ENCODE measurements at places on chromosomes 11 and 22.

- ATAC-seq, result no peak
These were observed 29.3 kb downstream of the LMO1 start for GRCh38 chr11:8234425-8234821.

DNA sequence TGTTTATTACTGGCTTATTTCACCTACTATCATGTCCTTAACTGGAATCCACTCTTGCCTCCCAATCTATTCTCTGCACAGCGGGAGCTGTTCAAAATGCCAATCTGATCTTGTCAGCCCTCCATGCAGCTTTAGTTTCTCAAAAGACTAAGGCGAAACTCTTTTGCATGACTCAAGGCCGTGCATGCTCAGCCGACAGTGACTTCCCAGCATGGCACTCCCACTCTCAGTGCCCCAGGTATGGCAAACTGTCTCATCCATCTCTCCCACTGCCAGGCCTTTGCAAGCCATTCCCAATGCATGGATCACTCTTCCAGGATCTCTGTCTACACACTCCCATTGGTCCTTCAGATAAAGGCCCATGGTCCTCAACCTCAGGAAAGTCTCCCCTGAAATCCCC is 245.9 kb downstream of the LARGE1 start:
- ATAC-seq, result no peak

DNA sequence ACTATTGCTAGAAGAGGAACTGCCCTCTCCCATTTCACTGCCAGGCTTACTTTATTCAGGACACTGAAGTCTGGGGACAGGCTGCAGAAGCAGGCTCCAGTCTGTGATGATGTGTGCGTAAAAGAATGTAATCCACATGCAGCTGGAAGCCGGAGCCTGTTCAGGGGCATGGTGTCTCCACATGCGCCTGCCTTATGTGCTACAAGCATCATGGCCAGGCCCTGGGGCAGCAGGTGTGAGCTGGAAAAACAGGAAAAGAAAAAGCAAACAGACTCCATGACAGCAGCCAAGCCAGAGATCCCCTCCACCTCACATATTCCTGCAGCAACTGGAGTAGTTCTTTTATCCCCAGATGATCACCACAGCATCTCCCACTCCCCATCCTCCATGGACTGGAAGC is 33.4 kb downstream of the ARFGAP2 start:
- ATAC-seq, result no peak

DNA sequence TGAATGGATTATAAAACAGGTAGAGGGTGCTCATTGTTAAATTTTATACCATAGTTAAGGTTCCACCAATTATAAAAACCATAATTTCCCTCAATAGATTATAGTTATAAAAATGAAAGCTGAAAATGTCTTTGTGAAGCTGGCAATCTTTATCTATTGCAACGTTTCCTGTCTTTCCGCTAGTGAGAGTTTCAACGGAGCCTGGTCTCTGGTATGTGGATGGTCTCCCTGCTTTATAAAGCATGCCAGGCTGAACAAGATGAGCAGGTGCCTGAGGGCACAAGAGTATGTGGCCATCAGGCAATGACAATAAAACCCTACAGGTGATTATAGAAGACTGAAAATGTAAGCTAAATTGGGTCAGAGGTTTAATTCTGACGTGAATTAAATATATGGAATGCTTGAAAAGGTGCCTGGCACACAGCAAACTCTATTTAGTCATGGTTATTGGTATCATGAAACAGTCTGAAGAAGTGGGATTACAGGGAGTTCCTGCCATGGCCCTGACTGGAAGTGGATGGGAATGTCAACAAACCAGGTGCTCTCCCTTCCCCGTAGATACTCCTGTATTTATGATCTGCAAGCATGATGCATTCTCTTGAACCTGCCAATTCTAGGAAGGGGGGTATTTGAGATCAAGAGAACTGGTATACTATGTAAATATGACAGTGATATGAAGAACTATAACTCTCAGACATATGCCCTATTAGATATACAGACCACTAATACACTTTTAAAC is 115.7 kb downstream of the ENTHD1 start:
- ATAC-seq, result no peak

DNA sequence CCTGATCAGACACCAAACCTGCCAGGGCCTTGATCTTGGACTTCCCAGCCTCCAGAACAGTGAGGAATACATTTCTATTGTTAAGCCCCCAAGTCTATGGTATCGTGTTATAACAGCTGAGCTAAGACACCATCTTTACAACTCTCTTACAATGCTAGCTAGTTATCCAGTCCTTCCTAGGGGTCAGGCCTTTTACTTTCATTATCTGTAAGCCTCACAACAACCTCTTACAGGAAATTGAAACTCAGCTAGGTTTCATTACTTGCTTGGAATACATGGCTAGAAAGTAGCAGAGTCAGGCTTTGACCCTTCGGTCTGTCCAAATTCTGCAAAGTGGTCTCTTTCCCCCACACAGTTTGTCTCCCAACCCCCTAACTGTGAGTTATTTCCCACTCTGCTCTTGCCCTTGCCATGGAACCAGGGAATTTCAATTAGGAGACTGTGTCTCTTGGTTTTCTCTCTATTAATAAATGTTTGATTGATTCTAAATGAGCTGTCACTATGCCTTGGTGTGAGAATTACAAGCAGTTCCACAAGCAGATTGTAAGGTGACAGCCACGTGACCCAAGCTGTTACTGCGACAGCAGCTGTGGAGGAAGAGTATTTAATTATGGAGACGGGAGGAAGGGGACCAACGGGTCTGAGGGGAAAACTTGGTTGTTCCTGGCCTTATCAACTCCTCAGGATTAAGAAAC is 38.4 kb upstream of the CLMP start:
- ATAC-seq, result no peak

DNA sequence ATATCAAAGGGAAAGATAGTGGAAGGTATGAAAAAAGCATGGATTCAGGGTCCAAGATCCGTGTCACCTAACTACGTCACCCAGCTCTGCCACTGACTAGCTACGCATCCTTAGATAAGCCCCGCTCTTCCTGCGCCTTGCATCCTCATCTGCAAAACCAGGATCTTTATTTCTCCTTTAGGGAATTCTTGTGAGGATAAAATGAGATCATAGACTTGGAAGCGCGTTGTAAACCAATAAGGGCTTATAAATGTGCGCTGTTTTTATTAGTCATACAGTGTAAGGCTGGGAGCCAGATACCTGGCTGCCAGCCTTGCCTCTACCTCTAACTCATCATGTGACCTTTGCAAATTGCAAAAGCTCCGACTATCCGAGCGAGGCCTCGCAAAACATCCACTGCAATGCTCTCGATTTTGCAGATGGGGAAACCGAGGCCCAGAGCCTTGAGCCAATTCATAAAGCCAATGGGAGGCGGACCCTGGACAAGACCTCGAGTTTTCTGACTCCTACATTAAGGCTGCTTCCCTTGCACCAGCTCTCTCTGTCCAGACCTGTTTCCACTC is 753 bp downstream of the PRPF19 start:
- no peak for ATAC-seq

GRCh38 chr11:106262852-106263251 is 185.4 kb downstream of the AASDHPPT start:
- no peak for ATAC-seq

- no peak for ATAC-seq
These were observed 23.6 kb upstream of the ME3 start for GRCh38 chr11:86696004-86696403.

GRCh38 chr11:84358034-84358433 is 1071.9 kb upstream of the CCDC90B start:
- no peak for ATAC-seq

DNA sequence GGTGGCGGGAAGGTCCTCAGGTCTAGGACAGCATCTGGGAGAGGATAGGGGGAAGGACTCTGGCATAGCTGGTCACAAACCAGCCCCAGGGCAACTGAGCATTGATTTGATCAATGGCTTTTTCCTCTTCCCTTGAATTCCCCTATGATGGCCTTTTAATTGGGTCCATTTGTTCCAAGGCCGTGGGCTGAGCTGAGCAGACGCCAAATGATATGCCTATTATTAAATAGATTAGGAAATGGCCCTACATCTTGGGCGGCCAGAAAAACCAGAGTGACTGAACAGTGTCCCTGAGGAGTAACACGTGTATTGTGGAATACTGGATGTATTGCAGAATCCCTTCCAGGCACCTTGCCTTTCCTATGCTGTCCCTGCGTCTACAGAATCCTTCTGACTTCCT is 26.7 kb upstream of the P2RY6 start:
- ATAC-seq, result no peak

GRCh38 chr22:30668386-30668710 is 673 bp upstream of the DUSP18 start:
- ATAC-seq, result no peak

DNA sequence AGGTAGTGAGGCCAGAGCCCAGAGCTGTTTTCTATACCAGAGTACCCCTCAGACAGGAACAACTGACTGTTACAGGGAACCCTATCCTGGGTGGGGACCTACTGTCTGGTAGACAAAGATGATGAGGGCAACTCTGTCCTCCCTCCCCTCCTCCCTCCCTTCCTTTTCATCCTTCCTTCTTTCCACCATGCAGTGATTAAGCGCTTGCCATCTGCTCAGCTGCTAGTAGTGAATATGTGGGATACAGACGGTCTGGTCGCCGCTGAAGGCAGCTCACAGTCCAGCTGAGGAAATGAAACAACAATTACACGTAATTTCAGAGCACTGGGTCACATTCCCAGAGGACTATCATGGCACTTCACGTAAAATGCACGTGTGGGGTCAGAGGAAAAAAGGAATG is 597.1 kb downstream of the BUD13 start:
- ATAC-seq, result no peak

DNA sequence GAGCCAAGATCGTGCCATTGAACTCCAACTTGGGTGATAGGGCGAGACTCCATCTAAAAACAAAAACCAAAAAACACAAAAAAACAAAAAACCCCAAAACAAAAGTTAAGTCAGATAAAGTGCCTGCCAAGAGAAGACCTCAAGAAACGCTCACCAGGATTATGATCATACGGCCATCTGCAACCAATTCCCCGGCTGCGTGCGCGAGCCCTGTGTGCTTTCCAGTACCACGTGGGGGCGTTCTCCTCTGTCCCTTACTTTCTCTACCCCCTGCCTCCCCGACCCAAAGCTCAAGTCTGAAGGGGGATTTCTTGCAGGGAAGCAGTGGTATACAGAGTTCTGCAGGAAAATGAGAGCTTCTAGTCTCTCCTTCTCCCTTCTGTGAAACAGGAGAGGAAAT is 10.5 kb upstream of the RPS19BP1 start:
- ATAC-seq, result no peak

- ATAC-seq, result peak; percentile 63
These were observed 72.1 kb upstream of the BMAL1 start for GRCh38 chr11:13205486-13205885.

DNA sequence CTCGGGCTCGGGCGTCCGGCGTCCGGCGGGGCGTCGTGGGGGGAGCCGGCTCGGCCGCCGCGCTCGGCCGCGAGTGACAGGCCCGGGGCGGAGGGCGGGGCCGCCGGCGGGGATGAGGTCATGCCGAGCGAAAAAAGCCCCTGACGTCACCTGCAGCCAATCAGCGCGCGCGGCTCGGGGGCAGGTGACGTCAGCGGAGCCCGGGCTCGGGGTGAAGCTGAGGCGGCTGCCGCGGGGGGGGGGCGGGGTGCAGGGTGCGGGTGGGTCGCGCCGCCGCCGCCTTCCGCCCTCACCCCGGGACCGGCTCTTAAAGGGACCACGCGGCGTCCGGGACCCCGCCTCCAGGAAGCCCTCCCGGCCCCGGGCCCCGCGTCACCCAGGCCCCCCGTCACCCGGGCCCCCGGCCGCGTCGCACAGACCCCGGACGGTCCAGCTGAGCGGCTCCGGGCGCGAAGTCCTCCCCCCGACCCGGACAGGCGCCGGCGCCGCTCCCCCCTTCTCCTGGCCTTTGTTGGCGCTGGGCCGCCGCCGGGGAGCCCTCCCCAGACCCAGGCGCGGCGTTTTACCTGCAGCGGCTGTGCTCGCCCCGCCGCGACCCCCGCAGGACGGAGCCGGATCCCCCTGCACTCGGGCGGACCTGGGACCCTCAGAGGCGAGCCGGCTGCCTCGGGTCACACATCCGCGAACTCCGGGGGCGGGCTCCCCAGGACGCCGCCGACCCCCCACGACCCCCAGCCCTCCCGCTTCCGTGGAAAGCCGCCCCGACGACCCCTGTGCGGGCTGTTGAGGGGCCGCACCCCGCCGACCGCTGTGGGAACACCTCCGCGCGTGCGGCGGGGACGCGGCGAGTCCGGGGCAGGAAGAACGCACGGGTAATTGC is at the start of gene DUSP8:
TSS of gene DUSP8 (minus strand) at position 75 of the 880 bp plus-strand sequence. CDS start 6,445 bp downstream, outside the sequence.
- peak; percentile 66 for ATAC-seq

DNA sequence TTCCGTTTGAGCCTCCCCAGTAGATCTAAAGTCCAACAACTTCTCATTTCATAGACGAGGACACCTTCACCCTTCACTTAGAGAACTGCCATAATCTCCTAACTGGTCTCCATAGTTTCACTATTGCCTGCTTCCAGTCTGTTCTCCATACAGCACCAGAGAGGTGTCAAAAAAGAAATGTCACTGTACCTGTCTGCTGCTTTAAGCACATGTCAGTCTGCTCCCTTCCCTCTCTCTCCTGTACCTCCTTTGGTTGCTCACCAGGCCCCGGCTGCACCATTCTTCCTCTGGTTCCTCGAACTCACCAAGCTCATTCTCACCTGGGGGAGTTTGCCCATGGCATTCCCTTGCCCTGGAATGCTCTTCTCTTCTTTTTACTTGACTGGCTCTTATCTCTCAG is 75.8 kb downstream of the NAV2 start:
- no peak for ATAC-seq

DNA sequence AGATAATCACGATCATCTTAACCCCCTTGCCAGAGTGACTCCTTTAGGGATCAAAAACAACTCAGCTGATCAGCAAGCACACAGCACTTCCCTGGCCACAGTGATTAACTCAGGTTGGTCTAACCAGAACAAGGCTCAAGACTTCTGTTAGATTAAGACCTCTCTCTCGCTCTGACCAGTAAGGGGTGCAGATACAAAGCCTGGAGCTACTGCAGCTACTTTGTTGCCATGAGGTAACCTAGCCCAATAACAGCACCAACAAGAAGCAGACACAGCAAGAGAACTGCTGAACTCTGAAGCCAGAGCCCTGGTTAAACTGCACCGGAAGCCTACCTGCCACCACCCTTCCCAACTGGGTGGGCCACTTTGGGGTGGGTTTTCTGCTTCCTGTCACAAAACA is 42.0 kb downstream of the LINC01488 start:
- no peak for ATAC-seq

DNA sequence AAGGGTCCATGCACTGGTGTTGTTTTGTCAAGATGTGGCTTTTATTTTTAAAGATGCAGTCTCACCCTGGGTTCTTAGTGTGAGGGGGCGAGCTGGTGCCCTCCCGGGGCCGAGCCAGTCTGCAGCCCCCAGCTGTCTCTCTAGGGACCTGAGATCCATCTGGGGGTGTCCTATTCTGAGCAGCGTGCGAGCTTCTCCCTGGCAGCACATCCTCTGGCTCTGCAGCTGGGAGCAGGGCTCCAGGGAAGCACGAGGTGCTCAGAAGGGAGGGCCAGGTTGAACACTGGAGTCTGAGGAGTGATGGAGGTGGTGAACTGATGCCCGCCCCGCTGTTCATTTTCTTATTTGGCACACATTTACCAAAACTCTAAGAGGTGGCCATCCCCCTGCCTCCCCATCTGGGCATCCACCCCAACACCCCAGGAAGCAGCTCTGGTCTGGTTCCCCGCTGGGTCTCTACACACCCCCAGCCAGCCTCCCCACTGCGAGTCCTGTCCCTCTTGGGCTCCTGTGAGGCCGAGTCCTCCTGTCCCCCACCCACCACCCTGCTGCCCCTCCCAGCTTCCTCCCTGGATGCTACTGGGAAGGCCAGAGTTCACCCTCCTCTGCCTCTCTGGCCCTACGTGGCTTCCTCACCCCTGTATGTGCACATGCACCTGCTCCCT is 956.4 kb downstream of the BRD1 start:
- ATAC-seq, result no peak

Measured in stimulated activated memory B cell treated with anti-CD40 and anti-IgM and Interleukin-4, amounts not matched to agents 10 μg/mL and 1 μg/mL and 100 μg/mL, for 72 hours (primary cell).